ENCODE measurements at places on chromosomes 5 and 9.

GRCh38 chr5:148853868-148854267 lies 27.5 kb downstream of the ADRB2 start:
- no peak for DNase-seq

DNA sequence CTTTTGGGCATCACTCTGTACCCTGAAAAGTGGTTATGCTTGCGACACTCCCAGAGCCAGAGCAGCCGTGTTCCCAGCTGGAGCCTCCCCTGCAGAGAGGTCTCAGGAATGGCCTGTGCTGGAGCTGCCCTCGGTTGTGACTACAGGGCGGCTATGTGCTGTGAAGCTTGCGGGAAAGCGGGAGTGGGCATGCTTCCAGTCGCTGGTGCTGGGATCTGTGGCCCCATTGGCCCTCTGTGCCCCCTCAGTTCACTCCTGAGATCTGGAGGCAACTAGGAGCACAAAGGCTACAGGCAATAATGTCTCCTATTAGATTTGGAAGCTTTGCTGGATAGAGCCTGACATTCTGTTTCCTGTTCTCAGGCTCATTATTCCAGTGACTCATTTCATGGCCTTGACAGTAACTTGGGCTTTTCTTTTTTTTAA lies 56.9 kb downstream of the GPR107 start:
- no peak for DNase-seq

GRCh38 chr5:98341038-98342032 lies 432.1 kb upstream of the RGMB start:
- no peak for DNase-seq

DNA sequence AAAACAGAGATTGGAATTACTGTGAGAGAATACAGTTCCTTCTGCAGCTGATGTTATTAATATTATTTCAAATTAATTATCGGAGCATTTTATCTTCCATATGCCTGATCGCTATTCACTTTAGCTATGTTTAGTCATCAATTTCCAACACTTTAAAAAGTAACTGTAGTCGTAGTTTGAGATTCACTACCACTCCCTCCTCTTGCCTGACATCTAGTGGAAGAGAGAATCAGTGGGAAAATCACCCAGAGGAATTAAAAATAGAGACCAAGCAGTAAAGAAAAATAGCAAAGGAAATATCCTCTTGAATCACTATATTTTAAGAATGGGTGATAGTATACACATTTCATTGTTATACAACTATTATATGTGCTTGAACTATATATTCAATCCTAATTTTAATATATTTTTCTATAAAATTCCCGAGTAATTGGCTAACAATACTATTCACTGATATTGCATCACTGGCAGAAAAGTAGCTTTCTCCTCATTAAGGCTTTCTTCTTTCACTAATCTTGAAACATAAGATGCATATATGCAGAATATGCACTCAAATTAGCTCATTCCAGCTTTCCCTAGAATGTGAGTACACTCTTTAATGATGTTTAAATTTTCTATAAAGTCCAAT lies 708.7 kb downstream of the CDH9 start:
- DNase-seq: no peak

DNA sequence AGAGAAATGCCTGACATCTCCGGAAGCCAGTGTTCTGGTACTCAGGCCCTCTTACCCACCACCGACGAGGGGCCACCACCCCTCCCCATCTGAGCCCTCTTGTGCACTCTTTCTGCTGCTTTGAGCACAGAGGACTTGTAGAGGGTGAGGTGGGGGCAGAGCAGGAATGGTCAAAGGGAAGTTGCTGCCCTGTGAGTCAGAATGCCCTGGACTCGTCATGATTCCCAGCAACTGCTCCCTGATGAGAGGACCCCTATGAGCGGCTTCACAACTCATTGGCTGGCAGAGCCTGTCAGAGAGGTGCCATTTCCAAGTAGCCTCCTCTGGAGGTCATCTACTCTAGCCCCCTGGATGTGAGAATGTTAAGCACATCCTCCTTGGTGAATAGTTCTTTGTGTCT lies 845 bp downstream of the ECSCR start:
- no peak for DNase-seq

- DNase-seq: no peak
Measured at GRCh38 chr5:61311056-61311610, 20.9 kb upstream of the ZSWIM6 start.

DNA sequence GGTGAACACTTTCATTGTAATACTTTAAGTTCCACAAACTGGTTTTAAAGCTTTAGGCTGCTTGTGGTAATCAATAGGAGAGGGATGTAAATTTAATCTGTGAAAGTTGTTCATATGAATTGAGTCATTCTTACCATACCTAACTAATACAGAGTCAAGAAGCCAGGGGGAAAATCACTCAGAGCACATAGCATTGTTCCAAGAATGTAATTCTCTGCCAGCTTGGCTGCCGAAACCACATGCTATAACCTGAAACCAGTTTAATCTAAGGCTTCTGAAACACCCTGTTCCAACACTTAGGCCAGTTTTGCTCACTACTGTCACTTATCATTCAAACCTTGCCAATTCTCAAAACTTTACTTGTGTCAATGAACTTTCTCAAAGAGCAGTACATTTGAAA lies 528.8 kb upstream of the GRAMD2B start:
- no peak for DNase-seq

DNA sequence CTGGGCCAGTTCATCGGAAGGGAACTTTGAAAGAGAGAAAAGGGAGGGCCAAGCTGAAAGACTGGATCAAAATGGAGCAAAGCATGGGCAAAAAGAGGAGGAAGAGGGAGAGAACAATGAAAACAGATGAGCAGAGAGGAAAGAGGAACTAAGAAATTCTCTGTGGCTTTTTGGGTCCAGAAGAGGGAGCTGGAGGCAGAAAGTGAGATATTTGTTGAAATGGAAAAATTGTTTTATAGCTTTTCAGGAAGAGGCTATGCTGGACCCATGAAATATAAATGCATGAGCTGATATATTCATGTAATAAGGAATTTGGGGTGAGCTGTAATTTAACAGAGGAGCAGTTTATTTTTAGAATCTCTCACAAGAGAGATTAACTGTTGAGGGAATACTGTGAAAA lies 457.3 kb downstream of the DMAC1 start:
- no peak for DNase-seq

DNA sequence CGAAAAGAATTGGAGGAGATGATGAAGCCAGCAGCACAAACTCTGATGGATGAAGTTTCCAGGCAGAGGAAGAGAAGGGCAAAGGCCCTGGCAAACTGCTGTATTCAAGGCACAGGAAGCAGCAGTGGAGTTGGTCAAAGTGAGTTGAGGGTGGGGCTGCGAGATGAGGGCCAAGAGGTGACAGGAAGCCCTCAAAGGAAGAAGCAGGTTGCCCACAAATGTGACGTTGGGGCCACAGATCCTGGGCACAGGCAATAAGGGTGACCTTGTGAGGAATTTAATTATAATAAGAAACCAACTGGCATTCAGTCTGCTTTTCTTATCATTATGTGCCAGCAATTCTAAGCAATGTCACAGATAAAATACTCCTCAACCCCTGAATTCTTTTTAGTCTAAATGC lies 261.8 kb downstream of the CTNND2 start:
- DNase-seq: no peak

DNA sequence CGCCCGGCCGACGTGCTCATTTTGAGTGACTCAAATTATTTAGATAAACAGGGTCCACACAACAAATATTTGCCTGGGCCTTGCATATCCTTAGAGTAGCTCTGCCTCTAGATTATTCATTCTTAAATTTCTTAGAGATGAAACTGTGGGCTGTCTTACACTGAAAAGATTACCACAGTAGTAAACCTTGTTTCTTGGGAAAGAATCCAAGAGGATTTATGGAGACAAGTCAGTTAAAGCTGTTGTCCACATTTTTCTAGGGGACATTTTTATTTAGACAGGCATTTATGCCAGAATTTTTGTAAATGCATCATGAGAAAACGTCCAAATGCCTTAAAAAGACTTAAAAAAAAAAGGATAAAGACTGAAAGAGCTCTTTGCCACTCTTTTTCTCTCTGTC lies 32.6 kb upstream of the RANBP3L start:
- no peak for DNase-seq

GRCh38 chr5:10635867-10636350 lies 72.0 kb downstream of the ANKRD33B start:
- no peak for DNase-seq

DNA sequence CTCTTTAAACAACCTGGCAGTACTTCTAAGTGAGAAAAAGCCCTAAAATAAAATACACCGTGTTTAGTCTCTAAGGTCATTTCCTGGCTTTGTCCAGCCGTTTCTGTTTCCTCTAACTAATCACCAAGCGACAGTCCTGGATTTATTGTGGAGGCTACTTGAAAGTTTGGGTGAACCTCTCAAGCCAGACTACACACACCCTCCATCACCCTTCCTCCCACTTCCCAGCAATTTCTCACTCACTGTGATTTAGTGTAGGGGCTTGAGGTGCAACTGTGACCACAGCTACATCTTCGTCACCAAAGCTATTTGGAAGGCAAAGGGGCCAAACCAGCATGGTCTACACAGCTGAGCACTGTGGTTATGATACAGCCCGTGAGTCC lies 240.0 kb upstream of the SLC24A2 start:
- DNase-seq: no peak

GRCh38 chr9:107542411-107543157 lies 53.0 kb upstream of the KLF4 start:
- no peak for DNase-seq

DNA sequence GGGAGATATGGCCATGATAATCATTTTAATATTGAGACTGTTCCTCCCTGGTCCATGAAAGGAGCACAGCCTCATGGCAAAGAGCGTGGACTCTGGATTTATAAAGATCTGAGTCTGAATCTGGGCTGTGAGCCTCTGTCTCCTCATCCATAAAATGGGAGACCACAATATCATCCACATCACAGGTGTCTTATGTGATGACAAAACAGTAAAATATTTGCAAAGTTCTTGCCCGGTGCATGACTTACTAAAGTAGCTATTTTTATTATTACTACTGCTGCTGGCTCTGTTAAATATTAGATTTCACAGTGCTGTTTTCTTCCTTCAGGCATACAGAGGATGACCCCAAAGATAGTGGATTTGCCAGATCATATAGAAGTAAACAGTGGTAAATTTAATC lies 74.1 kb downstream of the TEK start:
- DNase-seq: no peak

DNA sequence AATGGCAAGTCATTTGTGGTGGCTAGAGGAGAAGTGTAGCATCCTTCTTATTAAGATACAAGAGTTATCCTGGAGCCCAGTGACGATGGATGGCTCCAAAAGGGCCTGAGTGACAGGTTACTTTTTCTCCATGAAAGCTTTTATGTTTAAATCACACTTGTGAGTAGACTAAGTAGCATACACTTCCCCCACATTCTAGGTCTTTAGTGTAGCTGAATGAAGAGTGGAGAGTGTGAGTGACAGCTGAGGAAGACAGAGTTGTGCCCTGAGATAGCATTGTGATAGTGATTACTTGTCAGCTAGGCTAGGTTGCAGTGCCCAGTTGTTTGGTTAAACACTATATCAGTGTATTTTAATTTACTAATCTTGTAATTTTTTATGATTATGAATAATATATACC lies 337.8 kb downstream of the TENT4A start:
- no peak for DNase-seq

GRCh38 chr9:83665580-83666200 lies 42.1 kb downstream of the UBQLN1 start:
- no peak for DNase-seq

GRCh38 chr5:168881427-168882149 lies 302.4 kb upstream of the PANK3 start:
- no peak for DNase-seq

GRCh38 chr5:4189317-4189716 lies 593.7 kb downstream of the IRX1 start:
- DNase-seq: no peak

- DNase-seq: no peak
Measured at GRCh38 chr9:71210326-71210725, 88.9 kb upstream of the TRPM3 start.

- no peak for DNase-seq
Measured at GRCh38 chr9:133119846-133120500, 1.1 kb downstream of the RALGDS start.

GRCh38 chr9:130323051-130323745 lies 57.6 kb downstream of the HMCN2 start:
- no peak for DNase-seq

DNA sequence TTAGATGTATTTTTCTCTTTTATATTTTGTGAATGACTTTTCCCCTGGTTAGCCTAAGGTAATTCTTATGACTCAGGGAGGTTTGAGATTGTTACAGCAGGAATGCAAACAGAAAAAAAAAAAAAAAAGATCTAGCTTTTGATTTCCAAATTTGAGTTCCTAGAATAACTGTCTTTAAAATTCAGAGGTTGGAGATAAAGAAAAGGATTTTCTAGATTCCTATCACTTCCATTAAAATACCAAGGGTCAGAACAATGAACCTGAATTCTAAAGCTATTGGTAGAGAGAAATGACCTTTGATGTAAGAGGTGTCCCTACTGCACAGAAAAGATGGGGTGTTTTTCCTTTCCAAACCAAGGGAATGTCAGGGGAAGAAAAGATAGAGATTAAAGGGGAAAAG lies 262.5 kb downstream of the DOCK8 start:
- no peak for DNase-seq

GRCh38 chr9:116592970-116593369 lies 94.1 kb upstream of the TRIM32 start:
- DNase-seq: no peak

- DNase-seq: no peak
Measured at GRCh38 chr5:33611877-33612276, 171.1 kb downstream of the TARS1 start.

DNA sequence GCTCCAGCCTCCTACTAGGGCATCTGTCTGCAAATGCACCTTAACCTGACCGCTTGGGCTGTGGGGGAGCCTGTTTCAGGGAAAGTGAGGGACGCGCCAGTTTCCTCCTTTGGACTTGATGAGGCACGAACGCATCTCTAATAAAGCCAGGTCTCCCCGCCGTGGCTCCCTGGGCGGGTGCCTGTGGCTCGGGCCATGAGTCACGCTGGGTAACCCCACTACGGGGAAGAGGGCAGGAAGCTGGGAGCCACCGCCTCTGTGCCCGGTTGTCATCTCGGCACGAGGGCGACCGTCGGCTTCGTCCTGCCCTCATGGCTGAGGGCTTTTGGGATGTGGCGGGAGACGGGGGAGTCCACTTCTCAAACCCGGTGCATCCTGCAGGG lies 12.1 kb downstream of the NOTCH1 start:
- peak; percentile 66 for DNase-seq

GRCh38 chr9:129252937-129253802 lies 75.1 kb upstream of the IER5L start:
- no peak for DNase-seq

- DNase-seq: no peak
Measured at GRCh38 chr9:130290291-130291181, 25.0 kb downstream of the HMCN2 start.

- no peak for DNase-seq
Measured at GRCh38 chr9:600006-600405, 241.5 kb upstream of the DMRT1 start.

GRCh38 chr9:104617418-104617817 lies 586 bp downstream of the OR13C9 start:
- no peak for DNase-seq

- no peak for DNase-seq
Measured at GRCh38 chr9:1794547-1795270, 220.4 kb upstream of the SMARCA2 start.

- DNase-seq: no peak
Measured at GRCh38 chr5:140557965-140558364, 692 bp upstream of the SRA1 start.

Data from activated gamma-delta T cell treated with Interleukin-2 at 50 U/mL for 16 hours (primary cell).